Uterine smooth muscle cell (primary cell): ENCODE measurements at places on chromosomes 6 and 20. TPM values are rescaled to one million over a fixed set of nuclear protein-coding genes. Genes with fewer than 3 reads are reported as not detected.

The STMND1 gene
- not detected in 2 replicates for total RNA-seq

The TSPYL1 gene
- 82.2 and 83.9 TPM in 2 replicates for total RNA-seq

The HLA-DRB1 gene
- not detected in 2 replicates for total RNA-seq

The TDRD6 gene
- 0.11 and 0.12 TPM in 2 replicates for total RNA-seq

The SRSF3 gene
- total RNA-seq, result 176 and 291 TPM in 2 replicates

The GINS1 gene
- 6.0 and 21.8 TPM in 2 replicates for total RNA-seq

The BYSL gene
- 16.6 and 23.7 TPM in 2 replicates for total RNA-seq

The TBXT gene
- not detected in 2 replicates for total RNA-seq

The ISM1 gene
- total RNA-seq, result 0.25 and 0.33 TPM in 2 replicates

The C20orf144 gene
- under 0.01 and 0.11 TPM in 2 replicates for total RNA-seq

The DEFB132 gene
- not detected in 2 replicates for total RNA-seq

The SAPCD1 gene
- 1.00 and 1.2 TPM in 2 replicates for total RNA-seq

The BPIFB4 gene
- total RNA-seq, result not detected in 2 replicates

The PIGT gene
- 16.7 and 21.1 TPM in 2 replicates for total RNA-seq

The CYP39A1 gene
- total RNA-seq, result 0.44 and 1.7 TPM in 2 replicates
